Mucosa of descending colon (tissue), 3 donors: ENCODE measurements at places on chromosomes 7 and 10. TPM values are rescaled to one million over a fixed set of nuclear protein-coding genes. Genes with fewer than 3 reads are reported as not detected.

GRCh38 chr7:112453505-112454171 is 3.4 kb downstream of the IFRD1 start:
- no peak for DNase-seq

The ACTL6B gene
- total RNA-seq, result not detected

DNA sequence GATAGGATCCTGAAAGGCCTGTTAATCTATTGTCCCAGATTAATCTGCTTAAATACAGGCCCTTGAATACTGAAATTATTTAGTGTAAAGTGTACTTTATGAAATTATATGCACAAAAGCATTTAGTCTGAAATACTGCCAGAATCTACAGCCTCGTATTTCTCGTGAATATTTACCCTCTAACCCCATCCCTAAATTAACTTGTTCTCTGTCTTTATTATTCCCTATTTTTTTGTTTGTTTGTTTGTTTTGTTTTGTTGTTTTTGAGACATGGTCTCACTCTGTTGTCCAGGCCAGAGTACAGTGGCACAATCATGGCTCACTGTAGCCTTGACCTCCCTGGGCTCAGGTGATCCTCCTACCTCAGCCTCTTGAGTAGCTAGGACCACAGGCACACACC is 2.7 kb upstream of the CPED1 start:
- DNase-seq, result no peak

The CCDC172 gene
- total RNA-seq, result not detected

- peak; percentile 33 for DNase-seq
These were observed 1.8 kb upstream of the HOXA11 start for GRCh38 chr7:27186668-27187474.

The SLC16A12 gene
- total RNA-seq, result 0.23 TPM

DNA sequence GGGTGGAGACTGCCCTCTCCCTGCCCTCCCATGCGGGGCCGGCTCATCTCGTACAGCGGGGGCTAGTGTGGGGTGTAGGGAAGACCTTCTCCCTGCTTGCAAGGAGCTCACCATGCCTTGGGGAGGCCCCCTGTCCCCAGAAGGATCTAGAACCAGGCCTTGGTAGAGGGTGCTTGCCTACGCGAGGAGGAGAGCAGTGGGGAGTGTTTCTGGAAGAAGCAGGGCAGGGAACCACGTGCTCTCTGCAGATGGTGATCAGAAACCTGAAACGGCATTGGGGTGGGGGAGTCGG is 2.7 kb downstream of the MAFK start:
- no peak for DNase-seq

- DNase-seq, result no peak
These were observed 818.5 kb downstream of the XPNPEP1 start for GRCh38 chr10:109104806-109105205.

The EPHB4 gene
- total RNA-seq, result 42.4 TPM

The SHTN1 gene
- 17.4 TPM for total RNA-seq

DNA sequence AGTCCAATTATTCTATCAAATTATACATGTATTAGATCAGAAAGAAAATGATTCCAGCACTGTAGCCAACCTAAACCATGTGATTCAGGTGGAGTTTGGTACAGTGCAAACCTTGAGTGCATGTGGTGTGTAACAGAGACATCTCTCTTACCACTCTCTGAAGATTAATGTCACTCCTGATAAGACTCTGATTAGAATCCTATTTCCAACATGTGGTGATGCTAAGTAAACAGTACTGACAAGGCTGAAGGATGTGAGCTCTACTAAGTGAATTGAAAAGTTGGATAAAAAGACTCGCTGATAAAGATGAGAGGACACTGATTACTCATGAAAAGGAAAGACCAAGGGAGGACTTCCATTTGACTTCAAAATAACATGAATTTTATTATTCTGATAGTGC is 232.0 kb downstream of the SDK1 start:
- no peak for DNase-seq

DNA sequence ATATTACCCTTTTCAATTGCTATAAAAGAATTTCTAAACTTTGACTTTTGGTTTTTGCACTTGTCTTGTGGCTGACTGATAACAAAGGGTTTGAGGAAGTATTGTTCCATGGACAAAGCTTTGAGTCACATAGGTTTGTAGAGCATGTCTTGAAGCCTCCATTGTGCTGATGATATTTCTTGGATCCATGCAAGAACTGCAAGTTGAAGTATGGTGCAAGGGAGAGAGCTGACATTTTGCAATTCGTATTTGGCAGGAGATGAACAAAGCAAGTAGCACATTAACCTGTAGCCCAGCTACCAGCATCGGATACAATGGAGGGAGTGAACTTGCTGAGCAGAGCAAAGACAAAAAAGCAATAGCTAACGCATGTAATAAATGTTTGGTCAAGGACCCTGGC is 23.4 kb downstream of the MGAM2 start:
- DNase-seq, result no peak
